ENCODE measurements at places on chromosomes 3 and 15.

- DNase-seq = no peak
These were observed 117.5 kb upstream of the PRTG start for GRCh38 chr15:55860468-55860867.

DNA sequence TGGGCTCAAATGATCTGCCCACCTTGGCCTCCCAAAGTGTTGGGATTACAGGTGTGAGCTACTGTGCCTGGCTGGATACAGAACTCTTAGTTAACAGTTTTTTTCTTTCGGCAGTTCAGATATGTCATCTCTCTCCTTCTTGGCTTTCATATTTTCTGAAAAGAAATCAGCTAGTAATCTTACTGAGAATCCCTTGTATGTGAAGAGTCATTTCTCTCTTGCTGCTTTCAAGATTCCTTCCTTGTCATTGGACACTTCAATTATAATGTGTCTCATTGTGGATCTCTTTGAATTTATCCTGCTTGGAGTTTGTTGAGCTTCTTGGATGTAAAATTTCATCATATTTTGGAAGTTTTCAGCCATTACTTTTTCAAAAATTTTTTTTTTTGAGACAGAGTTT, 17.0 kb downstream of the TRIM69 start:
- DNase-seq = no peak

DNA sequence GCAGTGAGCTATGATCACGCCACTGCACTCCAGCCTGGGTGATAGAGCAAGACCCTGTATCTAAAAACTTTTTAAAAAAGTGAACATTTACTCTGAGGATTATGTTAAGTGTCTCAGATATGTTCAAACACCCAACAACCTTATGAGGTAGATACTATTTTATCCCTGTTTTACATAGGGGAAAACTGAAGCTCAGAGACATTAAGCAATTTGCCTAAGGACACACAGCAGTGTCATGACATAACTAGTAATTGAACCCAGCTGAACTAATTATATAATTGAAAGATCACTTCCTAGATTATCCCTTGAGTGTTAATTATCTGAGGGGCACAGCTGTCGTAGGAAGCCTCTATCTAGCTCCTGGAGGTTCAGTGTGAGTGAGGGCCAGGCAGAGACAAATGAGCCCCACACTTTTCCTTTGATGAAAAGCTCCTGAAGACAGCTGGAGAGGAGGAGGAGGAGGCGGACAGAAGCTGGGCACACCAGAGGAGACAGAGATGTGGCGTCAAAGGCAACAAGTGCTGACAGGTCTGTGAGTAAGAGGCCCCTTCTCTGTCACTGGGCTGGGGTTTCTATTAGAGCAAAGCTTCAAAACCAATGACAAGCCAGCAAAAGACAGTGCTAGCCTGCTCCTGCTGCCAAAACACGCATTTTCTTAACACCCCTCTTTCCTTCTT, 20.5 kb downstream of the TRH start:
- no peak for DNase-seq

GRCh38 chr15:93247466-93248121, 158.6 kb upstream of the RGMA start:
- DNase-seq = no peak

DNA sequence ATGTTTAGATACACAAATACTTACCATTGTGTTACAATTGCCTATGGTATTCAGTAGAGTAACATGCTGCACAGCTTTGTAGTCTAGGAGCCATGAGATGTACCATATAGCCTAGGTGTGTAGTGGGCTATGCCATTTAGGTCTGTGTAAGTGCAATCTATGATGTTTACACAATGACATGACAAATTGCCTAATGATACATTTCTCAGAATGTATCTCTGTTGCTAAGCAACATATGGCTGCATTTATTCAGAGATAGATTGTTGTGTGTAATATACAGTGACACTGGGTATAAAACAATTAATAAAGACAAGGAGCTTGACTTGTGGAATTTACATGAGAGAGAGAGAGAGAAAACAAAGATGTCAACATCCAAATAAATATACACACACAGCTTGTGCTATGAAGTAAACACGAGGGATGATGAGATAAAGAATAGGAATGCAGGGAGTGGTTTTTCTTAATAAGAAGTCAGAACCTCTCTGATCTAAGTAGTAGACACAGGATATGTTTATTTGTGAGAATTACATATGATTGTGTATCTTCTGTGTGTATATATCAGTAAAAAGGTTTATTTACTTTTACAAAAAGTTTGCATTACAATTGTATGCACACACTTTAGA, 110.0 kb downstream of the KCNAB1 start:
- DNase-seq = no peak

- DNase-seq = no peak
These were observed 303.5 kb upstream of the LRRFIP2 start for GRCh38 chr3:37477711-37478487.

DNA sequence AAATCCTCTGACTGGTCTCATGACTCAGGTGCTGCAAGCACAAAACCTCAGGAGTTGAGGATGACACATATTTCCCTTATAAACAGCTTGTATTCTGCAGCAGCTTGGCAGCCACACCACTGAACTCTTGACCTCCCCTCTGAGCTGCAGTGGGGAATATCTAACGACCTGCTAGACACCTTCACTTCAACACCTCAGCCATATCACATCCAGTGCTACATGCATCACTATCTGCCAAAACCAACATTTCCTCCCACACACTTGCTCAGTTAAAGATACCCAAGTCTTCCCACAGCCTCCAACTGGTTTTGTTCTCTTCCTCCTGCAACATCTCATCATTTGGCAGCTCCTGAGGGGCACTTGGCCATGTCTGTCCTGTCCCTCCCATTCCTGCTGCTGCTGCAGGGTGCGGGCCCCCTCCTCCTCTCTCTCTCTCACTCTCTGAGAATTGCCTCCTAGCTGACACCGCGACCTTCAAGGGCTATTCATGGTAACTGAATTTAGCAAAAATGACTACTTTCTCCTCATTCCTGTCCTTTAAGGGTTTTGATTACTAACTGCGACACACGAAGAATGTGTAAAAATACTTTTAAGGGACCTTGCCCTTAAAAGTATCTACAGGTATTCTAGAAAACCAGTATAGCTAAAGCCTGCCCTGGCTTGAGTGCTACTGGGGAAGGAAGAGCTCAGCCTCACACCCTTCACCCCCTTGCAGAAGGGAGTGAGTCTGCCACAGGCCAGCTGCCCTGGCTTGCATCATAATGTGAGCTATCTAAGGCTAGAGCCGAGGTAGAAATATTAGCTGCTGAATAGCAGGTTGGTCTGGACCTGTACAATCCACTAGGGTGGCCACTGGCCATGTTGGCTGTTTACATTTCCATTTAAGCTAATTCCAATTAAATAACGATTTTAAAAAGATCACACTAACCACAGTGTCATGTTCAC, 5.0 kb upstream of the CCR9 start:
- DNase-seq = no peak

GRCh38 chr15:72866182-72866581, 82.6 kb upstream of the ADPGK start:
- no peak for DNase-seq

DNA sequence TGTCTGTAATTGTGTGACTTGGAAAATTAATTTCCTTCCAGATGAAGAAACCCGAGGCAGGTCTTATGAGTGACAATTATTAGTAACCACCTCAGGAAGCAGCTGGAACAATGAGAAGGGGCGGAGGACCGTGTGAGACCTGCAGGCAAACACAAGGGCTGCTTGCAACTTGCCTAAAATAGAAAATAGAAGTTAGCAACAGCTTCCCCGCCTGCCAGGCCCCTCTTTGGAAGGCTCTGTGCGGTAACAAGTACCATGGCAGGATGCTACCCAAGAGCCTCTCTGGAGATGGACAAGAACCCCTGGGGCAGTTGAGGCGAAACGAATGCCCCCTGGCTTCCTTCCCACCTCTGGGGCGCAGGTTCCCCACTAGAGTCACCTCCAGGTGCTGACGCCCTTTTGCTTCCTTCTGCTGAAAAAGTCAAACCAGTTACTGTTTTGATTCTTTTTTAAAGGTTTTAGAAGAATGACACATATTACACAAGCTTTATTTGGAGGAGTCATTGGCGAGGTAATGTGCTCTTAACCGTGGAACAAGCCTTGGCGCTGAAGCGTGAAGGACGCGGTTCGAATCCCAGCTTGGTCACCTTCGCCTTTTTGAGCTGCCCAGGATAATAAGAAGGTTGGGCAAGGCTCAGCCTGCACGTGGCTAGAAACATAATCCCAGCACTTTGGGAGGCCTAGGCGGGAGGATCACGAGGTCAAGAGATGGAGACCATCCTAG, 47.0 kb upstream of the SYNM start:
- no peak for DNase-seq

DNA sequence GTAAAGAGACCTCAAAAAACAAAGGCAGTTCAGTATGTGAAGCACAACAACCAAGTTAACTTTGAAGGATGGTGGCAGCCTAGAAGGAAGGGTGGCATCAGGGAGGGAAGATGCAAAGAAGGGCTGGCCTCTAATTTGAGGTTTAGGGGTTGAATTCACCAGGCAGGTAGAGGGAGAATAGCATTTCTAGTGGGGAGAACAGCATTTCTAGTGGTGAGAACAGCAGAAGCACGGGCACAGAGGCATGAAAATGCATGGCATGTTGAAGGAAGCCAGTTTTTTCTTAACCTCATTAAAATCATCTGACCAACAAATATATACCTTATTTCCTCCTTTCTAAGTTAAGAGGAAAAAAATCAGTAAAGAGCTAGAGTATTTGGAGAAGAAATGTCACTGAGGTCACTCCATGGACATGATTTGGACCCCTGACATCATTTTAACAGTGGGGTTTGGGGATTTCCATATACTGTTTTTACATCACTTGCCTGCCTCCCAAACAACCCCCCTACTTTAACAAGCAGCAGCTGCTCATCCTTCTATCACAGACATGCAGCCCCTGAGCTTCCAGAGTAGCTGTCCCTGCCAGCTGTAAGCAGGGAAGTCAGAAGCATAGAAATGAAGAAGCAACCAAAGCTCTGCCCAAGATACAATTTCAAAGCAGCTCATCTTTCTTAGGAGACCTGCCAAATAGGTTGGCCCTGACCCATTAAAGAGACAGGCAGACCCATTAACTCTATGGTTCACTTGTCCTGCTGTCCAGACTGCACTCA, 2.4 kb upstream of the POPDC2 start:
- no peak for DNase-seq

- DNase-seq = peak; percentile 98
These were observed 71.1 kb downstream of the CCNL1 start for GRCh38 chr3:157088601-157089454.

DNA sequence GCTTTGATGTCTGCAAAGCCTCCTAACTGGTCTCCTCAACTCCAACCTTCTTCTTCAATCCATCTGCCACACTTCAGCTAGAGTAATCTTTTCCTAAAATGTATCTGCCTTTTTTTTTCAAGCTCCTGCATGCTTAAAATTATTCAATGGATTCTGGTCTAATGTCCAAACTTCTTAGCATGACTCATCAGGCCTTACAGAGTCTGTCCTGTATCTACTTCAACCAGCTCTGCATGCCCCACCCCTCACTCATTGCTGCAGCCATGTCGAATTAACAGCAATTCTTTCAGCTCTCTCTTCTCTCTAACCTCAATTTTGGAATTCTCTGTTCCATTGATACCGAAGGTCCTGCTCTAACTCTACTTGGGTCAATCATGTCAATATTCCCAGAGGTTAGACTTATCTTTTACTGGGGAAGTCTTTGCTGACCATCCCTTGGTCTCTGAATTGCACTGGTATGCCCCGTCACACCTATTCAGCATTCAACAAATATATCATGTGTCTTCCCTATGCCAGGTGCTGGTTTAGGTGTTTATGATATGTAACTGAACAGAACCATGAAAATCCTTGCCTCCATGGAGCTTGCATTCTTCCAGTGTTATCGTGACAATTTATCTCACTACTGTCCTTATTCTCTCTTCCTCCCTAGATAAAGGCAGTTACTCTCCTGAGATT, 88.5 kb upstream of the NANOGP8 start:
- DNase-seq = no peak

GRCh38 chr3:196073255-196073753, 8.6 kb downstream of the TFRC start:
- DNase-seq = peak; percentile 60

DNA sequence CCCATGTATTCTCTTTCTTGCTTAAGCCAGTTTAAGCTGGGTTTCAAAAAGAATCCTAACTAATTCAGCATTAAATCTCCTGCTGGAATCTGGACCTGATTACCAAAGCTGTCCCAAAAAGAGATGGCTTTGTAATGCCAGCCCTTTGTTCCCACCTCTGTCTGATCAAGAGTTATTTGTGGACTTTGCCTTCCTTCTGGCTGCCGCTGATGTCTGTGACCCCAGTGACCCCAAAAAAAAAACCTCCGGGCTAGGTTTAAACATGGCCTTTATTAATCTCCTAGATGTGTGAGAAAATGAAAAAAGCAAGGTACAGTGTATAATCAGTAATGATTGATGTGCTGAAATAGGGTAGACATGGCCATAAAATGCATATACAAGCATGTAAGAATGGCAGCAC, 20.7 kb downstream of the CRYGS start:
- no peak for DNase-seq

DNA sequence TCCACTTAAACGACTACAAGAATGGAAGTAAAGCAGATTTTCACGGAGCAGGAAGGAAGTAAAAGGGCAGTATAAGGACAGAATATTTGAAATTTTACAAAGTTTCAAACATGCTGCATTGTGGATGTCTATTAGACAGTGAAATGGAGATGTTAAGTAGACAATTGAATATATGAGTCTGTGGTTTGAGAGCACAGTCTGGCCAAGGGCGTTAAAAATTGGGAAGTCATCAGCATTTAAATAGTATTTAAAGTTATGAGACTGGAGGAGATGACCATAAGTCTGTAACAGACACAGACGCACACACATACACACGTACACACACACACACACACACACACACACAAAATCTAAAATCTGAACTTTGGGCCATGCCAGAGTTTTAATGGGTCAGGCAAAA, 935.9 kb downstream of the EPHA3 start:
- no peak for DNase-seq

GRCh38 chr3:34387826-34388564, 589.6 kb downstream of the PDCD6IP start:
- no peak for DNase-seq

DNA sequence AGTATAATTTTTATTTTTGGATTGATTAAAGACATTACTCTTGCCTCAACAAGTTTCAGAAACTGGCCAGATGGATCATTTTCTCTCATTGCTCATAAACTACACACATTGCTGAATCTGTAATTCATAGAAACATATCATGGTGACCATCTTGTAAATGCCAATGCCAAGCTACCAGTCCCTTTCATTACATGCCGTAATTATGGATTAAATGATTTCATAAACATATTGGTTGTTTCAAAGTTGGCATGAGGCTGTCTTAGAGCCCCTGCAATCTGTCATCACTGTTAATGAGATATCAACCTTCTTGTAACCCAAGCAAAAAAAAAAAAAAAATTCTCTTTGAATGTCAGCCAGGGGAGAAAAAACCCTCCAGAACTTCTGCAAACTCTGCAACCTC, 112.2 kb downstream of the DCLK3 start:
- no peak for DNase-seq
